ENCODE measurements at places on chromosomes 5 and 9.
A peak's percentile ranks its signal among the peaks of the same experiment; 100 is the strongest.

GRCh38 chr5:90878081-90878480 lies 319.5 kb downstream of the ADGRV1 start:
- DNase-seq = no peak

- no peak for DNase-seq
These were observed 98.4 kb downstream of the LMNB1 start for GRCh38 chr5:126875303-126875785.

DNA sequence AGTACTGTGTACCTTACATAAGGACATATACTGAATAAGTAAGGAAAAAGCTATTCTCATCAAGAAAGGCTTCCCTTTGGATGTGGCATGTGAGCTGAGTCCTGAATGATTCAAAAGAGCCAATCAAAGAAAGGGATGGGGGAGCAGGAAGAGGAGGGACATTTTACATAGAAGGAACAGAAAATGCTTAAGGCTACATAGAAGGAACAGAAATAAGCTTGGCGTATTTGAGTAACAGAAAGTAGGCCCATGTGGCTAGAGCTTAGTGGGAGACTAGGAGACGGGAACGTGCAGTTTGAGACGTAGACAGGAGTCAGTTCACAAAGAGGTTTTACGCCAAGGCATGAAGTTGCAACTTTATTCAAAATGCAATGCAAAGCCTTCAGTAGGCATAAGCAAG lies 126.3 kb downstream of the CEMIP2 start:
- no peak for DNase-seq

DNA sequence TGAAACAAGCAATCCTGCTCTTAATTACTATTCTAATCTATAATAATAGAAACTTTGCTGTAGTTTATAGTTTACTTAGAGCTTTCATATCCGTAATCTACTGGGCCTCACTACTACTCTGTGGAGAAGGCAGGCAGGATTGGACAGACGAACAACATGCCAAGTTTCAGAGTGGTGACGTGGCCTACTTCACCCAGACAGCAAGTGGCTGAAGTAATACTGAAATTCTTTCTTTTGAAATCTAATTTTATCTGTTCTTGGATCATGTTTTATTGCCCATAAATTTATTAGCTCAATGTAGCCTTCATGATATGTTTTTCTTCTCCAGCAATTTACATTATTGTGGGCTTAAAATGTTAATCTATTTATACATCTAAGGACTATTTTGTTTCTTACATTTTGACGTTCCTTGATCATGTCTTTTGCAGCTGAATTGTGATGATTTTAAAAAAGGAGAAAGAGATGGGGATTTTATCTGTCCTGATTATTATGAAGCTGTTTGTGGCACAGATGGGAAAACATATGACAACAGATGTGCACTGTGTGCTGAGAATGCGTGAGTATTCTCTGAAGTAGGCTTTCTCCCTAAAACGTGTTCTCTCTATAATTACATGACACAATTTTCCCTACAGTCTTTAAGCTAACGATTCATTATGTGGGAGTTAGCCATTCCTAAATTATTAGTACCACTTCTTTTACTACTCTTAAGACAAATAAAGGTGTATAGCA lies 22.4 kb downstream of the SPINK5 start:
- DNase-seq = no peak

DNA sequence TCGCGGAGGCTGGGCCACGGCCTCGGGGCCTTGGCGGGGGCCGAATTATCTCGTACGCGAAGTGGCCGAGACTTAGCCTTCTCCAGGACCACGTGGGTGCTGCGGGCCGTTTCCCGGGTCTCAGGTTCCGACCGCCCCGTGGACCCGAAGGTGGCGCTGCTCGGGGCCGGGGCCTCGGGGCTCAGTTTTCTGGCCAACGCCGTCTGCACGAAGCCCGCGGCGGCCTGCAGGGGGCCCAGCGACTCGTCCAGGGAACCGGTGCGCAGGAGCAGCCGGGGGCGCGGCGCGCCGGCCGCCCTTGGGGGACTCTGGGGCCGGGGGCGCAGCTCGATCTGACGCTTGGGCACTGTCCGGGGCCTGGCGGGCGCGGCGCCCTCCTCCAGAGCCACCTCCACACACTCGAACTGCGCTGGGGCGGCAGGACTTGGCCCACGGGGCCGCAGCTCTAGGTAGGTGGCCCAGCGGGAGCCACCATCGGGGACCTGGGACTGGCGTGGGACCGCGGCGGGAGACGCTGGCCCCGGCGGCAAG lies 716 bp downstream of the PROB1 start:
- DNase-seq = no peak

DNA sequence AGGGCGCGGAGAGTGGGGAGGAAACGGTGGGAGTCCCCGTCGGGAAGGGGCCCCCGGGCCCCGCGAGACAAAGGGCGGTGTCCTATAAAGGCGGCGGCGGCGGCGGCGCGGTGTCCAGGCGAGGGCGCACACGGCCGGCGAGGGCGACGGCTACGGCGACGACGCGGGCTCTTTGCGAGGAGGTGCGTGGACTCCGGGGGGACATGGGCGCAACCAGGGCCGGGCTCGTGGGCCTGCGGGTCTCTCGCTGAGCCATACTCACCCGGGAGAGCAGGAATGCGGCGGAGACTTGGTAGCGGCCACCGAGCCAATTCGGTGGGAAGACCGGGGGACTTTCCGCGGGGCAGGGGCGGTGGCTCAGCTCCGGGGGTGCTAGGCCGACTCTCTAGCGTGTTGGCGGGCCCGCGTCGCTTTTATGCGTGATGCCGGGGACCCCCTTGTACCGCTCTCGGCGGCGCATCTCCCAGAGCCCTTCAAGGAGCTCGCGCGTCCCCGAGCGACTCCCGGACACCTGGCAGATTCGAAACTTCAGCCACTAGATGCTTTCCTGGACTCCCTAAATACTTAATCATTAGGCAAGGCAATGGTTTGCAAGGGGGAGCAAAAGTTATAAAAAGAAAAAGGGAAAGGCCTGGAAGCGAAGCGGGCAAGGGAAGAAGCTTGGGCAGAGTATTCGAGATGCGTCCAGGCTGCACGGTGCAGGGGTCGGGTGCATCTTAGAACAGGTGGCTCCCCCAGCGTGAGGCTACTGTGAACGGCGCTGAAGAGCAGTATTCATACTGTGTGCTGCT lies 5.9 kb upstream of the TAL2 start:
- no peak for DNase-seq

- no peak for DNase-seq
These were observed 159.8 kb upstream of the PLCXD3 start for GRCh38 chr5:41670216-41670615.

- no peak for DNase-seq
These were observed 346.8 kb upstream of the FAM174A start for GRCh38 chr5:100188339-100188738.

DNA sequence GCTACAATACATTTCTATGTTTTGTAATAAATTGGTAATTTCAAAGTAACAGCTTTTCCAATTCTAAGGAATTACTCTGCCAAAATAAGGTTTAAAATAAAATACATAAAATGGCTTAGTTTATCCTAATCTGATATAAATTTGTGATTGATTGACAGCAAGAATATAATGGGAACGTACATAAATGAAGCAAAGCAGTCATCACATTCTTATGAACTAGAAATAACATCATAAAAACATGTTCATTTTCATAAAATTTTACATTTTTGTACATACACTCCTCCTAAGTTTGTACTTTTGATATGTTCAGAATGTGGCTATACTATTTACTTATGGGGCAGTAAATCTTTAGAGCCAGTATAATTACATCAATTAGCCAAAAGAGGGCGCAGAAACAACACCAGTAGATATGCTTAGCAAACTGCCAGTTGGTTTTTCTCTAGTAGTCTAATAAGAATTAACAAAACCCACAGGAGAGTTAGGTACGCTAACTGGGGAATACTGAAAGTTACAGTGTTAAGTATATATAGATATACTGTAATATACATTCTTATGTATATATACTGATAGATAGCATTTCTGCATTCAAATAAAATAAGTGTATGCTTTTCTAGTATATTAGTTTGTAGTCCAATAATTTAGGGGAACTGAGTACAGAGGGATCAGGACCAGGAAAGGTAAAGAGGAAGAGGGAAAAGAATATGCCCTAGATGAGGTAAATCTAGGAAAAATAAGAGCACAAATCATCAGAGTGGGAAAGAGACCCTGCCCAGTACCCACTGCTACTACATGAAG lies 76.8 kb downstream of the ZDHHC21 start:
- DNase-seq = no peak

GRCh38 chr5:97094579-97095317 lies 47.7 kb downstream of the LIX1 start:
- DNase-seq = peak; percentile 56

GRCh38 chr5:169268019-169268418 lies 32.9 kb downstream of the SLIT3 start:
- no peak for DNase-seq

- no peak for DNase-seq
These were observed 39.7 kb upstream of the HSD17B4 start for GRCh38 chr5:119412279-119413227.

GRCh38 chr9:113360242-113360842 lies 11.0 kb downstream of the BSPRY start:
- DNase-seq = no peak

DNA sequence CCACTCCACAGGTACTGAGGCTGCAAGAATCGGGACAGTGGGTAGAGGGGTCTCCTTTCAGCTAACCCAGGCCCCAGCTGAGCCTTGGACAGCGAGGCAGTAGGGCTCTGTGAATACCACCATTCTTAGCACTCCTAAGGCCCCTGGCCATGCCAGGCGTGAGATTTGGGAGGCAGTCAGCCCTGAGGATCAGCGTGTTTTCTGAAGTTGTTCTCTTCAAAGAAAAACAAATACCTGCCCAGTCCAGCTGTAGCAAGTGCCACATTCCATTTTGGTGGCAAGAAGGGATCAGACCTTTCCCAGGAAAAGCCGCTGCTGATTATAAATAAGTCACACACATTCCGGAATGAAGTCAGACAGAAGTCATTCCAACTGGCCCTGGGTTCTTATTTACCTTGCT lies 47.8 kb downstream of the RALGPS1 start:
- DNase-seq = no peak

- DNase-seq = no peak
These were observed 192.3 kb downstream of the TLE1 start for GRCh38 chr9:81497091-81497490.

GRCh38 chr5:107486489-107486888 lies 184.2 kb downstream of the EFNA5 start:
- no peak for DNase-seq

DNA sequence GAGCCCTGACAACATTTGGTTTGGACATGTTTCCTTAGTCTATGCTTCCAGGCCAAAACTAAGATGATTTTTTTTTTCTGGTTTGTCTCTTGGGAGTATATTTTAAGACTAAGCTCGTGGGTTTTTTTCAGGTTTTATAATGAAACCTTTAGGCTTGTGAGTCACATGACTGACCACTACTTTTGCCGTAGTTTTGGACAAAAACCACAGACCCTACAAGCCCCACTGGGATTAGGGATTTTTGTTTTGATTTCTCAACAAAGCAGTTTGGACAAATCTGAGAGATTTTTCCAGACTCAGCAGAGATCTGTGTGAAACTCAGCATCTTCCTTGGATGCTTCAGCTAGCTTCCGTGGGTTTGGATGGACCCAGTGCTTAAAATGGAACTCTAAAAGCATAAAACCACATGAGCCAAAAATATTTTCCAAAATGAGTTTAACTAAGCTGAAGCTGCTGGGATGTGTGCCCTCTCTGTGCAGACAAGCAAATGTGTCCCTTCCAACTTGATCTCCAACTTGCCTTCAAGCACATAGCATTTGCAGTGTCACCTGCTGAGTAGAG lies 70.3 kb upstream of the SMIM15 start:
- DNase-seq = no peak

DNA sequence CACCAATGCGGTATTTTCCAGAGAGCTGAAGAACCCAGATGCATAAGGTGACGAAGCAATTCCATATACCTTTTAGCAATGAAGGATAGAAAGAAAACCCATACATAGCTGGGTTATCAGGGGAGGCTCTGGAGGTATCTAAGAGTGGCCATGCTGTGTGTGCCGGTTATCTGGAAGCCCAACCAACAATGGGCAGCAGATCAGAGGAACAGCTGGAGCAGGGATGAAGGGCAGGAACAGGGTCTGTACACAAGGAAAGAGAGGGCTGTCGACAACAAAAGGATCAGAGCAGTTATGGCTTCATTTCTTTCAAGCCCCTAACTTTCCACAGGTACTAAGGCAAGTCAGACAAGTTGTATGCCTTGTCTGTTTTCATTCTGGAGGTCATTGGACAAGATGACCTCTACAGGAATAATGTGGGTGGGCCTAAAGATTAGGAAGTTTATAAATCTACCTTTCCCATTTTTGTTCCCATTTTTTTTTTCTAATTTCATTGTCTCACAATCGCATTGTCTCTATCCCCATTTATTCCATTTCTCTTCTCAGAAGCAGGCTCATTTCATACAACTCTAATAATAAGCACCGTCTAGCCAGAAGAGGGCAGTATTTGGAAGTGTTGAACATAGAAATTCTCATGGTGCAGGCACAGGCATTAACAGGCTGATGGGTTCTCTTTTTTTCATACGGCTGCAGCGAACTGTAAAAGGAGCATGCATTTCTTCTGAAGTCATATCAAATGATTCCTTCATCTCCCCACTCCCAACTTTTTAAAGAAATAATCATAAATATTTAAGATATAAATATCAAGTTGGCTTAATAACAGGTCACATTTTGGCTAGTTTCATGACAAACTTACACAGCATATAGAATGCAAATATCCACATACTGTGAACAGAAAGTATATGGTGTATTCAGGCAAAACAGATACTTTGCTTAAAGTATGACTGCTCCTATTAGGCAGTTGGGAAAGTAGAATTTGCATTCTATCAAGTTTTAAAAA lies 63.5 kb downstream of the ZNF474 start:
- DNase-seq = no peak

GRCh38 chr5:8851101-8851500 lies 694.8 kb downstream of the SEMA5A start:
- no peak for DNase-seq

GRCh38 chr9:98811051-98811650 lies 3.7 kb downstream of the GALNT12 start:
- no peak for DNase-seq

GRCh38 chr5:167489202-167489601 lies 802.2 kb upstream of the WWC1 start:
- no peak for DNase-seq

GRCh38 chr5:172624996-172625964 lies 15.8 kb upstream of the NEURL1B start:
- DNase-seq = no peak

DNA sequence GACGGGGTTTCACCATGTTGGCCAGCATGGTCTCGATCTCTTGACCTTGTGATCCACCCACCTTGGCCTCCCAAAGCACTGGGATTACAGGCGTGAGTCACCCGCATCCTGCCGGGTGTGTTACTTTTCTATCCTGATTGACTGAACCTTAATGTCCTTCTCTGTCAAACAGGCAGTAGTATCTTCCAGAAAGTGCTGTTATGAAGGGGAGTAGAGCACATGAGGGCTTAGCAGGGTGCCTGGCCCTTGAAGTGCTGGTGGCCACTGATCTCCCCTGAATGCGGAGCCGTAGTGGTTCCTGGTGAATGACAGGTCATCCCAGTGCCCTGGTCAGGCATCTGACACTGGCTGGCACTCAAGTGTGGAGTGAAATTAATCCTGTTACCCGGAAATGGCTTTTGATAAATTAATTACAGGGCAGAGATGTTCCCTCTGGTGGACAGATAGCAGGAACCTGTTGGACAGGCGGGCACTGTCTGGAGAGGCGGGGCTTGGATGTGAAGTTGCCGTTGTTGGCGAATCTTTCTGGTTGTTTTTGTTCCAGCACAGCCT lies 28.4 kb downstream of the PRRC2B start:
- no peak for DNase-seq
